NCI-H1436 (cell line): ENCODE measurements at places on chromosomes 6 and 20.

DNA sequence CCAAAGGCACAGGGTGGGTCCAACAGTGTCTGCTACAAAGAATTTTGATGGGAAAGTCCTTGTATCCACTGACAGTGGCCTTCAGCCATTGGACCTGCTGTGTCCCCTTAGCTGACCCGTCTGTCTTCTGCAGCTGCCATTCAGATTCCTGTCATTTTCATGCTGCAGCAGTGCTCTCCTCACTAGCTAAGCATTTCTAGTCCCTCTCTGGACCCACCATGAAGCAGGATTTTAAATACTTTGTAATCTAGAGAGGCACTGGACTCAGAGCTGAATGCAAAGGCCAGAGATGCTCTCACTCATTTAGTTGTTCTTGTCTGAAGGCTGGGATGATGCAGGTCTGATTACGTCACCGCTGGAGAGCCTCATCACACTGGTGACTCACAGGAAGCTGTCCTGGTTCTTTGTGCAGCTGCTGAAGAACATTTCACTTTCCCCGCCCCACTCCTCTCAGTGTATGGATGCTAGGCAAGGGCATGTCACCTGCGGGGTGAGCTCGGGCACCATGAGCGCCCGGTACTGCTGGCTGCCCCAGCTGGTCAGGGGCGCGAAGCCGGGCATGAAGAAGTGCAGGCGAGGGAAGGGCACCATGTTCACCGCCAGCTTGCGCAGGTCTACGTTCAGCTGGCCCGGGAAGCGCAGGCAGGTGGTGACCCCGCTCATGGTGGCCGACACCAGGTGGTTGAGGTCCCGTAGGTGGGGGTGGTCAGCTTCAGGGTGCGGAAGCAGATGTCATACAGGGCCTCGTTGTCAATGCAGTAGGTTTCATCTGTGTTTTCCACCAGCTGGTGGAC is 19.4 kb upstream of the TUBB2A start:
- DNase-seq, result peak; percentile 41

DNA sequence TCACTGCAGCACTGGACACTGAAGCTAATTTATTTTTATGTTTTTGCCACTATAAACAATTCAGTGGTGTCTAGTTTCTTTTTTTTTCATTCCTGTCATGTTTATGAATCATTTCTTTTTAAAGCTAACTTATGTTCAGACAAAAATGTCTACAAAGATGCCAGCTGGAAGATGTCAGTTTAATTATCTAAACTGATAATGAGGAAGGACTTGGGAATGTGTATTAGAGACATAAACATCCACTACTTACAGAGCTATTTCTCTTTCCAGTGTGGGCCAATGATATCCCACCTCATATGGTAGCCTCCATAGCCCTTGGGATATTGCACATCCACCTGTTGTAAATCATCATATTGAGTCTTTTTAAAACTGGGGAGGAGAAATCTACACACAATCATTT is 132.1 kb upstream of the FAM184A start:
- DNase-seq, result no peak

- no peak for DNase-seq
Measured at GRCh38 chr20:24842918-24843715, 106.0 kb upstream of the CST7 start.

DNA sequence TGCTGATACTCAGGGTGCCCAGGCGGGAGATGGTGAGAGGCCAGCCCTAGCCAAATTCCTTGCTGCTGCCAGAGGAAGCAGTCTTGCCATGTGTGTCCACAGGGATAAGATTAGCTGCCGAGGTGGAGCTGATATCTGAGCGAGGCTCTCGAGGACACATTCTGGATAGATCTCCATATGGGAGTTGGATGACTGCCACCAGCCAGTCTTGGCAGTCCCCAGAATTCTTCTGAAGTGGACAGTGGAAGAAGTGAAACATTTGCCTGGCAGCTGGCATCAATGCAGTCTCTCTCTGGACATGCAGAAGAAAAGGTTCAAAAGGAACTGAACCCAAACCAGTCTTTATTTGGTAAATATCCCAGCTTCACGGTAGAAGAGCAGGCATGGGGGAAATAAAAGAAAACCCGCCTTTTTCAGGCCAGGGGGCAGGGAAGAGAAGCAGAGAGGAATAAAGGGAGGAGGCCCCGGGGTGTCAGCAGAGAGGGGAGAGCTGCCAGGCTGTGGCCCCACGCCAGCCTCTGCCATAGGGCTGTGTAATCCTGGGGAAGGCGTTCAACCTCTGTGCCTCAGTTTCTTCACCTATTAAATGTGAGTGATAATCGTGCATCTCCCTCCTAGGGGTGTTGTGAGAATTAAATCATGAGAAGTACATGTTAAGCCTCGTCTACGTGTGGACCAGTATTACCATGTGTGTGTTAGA is 3.7 kb upstream of the FUCA2 start:
- no peak for DNase-seq

- no peak for DNase-seq
Measured at GRCh38 chr6:143772116-143773086, 70.7 kb upstream of the LTV1 start.

DNA sequence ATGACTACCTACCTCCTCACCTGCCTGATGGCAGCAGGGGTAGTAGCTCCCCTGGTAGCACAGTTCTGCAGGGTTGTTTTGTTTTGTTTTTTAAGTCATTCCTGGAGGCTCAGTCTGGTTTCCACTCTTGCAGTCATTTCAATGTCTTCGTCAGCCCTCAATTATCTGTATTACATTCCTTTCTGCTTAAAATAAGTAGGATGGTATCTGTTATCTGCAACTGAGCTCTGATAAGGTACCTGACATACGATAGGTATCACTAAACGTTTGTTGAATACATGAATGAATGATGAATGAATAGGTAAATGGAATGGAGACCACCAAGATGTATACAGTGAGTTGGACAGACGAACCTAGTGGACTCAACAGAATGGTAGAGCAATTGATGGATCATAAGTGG is 7.2 kb upstream of the CLPSL2 start:
- no peak for DNase-seq

DNA sequence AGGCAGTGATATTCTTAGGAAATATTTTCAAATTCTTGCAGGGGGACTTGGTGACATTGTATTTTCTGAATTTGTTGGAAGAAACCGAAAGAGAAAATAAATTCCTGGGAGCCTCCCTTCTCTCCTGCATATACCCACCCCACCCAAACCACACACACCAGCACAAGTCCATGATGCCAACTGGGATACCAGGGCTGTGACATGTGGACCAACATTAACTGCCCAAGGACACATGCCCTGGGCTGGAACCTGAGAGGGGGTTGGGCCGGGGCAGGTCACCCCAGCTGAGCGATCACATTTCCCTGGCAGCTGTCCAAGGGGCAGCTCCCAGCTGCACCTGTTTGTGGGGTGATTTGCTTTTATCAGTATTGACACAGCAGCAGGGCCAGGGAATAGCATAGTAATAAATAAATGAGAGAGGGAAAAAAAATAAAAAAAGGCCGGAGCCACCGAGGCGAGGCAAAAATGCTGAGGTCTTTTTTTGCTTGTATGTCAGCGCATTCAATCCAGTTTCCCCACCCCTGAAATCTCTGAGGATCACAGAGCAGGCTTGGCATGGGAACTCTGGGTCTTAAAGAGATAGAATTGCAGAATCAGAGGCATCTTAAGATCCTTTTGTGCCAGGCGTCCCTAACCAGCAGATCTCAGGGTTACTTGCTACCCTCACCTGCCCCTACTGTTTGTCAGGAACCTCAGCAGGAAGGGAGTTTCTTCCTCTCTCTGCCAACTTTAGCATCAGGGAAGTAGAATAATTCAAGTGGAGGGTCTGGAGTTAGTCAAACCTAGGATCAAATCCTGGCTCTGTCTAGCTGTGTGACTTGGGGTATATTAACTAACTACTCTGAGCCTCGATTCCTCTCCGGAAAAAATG is 66.5 kb upstream of the PIM1 start:
- DNase-seq, result peak; percentile 67

DNA sequence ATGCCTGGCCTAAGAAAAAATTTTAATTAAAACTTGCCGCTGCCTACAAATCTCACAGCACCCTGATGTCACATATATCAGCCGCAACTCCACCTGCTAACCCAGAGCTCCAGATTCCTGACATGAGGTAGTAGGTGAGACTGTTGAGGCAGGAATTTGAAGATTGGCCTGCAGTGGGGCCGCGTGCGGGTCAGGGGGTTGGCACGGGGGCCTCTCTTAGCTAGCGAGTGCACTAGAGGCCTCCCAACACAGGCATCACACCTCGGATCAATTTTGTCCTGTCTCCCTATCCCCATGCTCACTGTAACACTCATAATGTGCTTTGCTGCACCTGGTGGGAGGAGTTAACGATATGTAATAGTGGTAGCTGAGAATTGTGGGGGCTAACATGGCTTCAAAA is 349.8 kb downstream of the CDC5L start:
- no peak for DNase-seq

DNA sequence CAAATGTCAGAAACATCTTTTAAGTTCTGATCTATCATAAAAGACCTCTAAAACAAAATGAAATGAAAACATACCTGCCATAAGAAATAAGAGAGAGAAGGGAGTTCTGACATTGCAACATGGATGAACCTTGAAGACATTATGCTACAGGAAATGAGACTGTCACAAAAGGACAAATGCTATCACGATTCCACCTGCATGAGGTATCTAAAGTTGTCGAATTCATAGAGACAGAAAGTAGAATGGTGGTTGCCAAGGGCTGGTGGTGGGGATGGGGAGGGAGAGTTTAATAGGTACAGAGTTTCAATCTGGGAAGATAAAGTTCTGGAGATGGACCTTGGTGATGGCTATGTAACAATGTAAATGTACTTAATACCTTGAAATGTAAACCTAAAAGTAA is 3.3 kb downstream of the EZR start:
- DNase-seq, result no peak

DNA sequence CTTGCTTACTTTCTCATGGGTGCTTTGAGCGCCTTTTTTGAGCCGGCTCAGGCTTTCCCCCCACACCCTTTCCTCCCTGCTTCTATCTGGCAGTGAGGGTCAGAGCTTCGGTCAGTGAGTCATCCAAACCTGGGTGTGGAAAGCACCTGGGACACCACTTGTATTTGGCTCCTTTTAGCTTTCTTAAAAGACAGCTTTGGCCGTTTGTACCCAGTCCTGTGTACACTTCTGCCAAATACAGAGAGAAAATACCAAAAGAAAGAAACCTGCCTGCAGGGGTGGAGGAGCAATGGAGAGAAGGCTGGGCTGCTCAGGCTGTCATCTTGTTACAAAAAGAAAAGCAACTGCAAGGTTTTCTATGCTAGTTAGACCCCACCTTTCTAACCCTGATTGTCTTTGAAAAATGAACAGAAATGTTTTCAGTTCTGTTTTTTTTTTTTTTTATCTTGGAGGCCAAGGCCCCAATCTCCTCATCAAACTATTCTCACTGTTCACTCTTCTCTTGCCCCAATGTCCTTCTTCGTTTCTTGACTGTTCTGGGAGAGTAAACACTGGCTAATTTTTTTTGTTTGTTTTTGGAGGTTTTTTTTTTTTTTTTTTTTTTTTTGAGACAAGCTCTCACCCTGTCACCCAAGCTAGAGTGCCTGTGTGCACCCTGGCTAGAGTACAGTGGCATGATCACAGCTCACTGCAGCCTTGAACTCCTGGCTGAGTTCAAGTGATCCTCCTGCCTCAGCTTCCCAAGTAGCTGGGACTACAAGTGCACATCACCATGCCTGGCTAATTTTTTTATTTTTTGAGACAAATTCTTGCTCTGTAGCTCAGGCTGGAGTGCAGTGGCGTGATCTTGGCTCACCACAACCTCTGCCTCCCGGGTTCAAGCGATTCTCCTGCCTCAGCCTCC is 76.4 kb downstream of the SSR1 start:
- no peak for DNase-seq

GRCh38 chr20:44228465-44229258 is 18.1 kb upstream of the OSER1 start:
- no peak for DNase-seq

DNA sequence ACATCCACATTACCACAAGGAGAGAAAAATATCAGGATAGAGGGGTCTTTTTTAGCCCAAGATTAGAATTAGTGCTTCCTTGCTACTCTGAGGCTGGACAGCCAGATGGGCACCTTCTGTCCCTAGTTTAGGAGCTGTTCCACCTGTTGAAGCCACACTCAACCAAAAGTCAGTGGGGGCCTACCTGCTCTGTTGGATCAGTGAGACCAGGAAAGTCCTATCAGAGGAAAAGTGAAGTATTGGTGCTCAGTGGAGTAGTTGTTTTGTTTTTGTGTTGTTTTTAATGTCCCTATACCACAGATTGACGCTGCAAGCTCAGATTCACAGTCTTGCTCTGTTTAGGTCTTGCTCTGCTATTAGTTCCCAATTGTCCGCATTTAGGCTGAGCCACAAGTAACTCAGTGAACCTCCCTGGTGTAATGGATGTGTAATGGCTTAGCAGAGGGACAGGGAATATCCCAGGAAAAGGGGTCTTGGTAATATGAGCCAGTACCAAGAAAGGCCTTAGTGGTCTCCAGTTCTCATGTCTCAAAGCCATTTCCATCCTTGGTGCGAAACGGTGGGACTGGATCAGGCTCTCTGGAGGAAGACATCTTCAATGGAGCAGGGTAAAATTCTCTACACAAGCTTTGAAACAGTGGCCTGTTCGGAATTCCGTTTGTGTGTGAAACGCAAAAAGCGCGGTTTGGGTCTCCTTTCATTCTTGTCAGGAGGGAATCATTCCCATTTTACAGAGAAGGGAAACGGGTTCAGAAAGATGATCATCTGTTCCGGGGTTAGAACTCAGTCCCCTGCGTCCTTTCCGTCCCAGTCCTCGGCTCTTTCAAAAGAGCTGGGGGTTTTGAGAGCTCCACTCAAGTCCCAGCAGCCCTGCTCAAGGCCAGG is 631 bp upstream of the PABPC1L start:
- no peak for DNase-seq

DNA sequence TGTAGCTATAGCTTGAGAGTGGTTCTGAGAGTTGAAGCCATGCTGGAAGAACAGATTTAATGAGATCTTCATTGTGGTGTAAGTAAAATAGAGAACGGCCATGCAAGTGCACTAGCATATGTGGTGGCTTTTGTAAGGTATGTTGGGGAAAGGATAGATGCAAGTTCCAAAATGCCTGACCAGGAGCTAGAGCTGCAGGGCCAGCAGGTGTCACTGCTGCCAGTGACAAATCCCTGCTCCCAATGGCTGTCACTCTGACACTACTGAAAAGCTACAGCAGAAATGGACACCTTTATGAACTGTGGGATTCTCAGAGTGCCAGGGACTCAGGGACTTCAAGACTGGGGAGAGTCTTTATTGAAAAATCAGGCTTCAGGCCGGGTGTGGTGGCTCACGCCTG is 23.1 kb upstream of the VIP start:
- DNase-seq, result no peak

- no peak for DNase-seq
Measured at GRCh38 chr6:94511502-94512088, 1065.7 kb upstream of the MANEA start.

DNA sequence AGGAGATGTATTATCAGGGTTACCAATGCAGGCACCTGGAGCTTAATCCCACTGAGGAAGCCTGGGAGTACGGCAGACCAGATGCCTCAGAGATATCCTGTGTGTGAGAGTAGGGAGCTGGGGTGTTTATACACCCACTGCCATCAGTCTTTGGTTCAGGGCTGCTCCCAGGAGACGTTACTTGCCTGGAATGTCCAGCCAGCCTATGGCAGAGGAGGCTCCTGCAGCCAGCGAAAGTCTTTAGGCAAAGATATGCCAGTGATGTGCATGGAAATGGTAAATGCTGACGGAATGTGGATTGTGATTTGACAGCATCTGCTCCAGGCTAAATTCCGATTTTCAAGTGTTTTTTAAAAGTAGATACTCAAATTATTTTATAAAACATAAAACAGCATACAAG is 282.0 kb downstream of the BTBD3 start:
- DNase-seq, result no peak
